ENCODE measurements at places on chromosomes 4 and X.

DNA sequence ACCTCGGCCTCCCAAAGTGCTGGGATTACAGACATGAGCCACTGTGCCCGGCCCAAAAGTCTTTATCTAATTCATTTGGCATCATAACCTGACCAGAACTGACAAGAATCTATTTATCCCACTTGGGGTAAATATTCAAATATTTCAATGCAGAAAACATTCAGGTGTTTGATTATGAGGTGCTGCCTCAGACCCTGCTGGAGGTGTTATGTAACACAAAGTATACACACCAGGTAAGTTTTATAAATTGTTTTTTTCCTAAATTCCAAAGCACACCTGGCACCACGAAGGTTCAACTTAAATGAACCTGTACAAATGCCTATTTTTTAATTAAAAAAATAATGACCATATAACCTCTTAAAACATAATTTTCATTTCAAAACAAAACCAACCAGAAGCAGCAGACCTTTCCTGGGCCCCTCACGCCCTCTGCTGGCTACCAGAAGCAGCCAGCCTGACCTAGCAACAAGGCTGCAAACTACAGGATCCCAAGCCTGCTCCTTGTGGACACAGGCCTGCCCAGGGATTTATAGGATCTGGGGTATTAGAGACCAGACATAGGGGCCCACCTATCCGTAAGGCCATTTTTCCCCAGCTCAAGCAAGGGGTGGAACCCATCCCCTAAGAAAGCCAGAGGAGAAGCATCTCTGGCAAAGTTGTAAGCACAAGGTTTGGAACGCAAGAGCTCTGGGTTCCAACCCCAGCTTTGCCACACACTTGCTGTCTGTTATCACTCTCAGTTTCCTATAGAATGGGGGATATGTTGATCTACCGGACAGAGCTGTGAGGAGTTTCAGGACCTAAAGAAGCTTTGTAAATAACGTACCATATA, 11.7 kb downstream of the OTUD5 start:
- peak; percentile 35 for DNase-seq

- no peak for DNase-seq
Observed at GRCh38 chrX:44071070-44071645, 98.0 kb upstream of the NDP start.

- no peak for DNase-seq
Observed at GRCh38 chrX:147853701-147854100, 58.0 kb upstream of the FMR1 start.

GRCh38 chr4:89111833-89112563, 665 bp downstream of the TIGD2 start:
- DNase-seq, result no peak

DNA sequence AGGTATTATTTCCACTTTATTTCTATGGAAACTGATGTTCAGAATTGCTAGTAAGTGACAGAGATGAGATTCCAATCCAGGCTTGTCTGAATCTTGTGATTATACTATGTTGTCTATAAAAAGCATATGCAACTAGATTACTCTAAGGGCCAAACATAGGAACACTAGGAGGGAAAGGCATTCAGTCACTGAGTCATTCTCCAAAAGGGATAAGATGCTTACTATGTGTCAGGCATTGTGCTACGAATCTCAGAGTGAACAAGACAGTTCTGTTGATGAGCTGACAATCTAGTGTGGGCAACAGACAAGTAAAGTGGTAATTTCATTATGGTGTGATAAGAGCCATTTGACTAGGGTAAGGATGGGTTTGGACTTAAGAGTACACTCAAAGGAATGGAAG, 77.2 kb downstream of the RASL11B start:
- DNase-seq, result no peak

DNA sequence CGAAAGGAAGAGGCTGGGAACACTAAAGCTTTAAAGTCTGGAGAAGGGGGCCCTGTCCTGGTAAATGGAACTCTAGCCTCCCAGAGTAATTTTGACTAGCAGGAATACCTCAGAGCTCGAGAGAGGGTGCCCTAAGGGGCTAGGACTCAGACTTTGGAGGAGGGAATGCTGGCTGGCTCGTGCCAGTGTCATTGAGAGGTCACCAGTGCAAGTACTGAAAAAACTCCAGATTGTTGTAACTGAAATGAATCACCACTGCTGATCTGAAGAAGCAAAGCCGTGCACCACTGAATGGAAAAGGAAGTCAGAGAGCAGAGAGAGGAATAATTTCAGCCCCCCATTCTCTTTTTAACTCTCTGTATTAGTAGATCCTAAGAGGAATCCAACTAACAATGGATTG, 690.2 kb downstream of the FAT4 start:
- no peak for DNase-seq

DNA sequence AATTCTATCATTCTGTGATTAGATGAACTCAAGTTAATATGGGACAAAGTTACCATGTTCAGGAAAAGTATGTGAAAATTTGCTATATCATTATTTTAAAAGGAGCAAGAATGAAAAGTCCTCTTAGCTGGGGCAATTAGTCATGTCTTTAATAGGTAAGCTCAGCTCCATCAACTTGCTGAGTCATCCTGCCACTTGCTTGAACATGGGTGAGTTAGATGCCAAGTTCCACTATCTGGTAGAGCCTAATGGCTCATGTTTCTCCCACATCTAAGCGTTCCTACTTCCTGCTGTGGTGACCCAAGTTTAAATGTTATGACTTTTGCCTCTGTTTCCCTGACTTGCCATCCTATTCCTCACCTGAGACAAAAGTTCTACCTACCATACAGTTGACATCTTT, 276.8 kb downstream of the ZNF674 start:
- DNase-seq, result no peak

Measured in stimulated activated CD4-positive, alpha-beta T cell treated with anti-CD3 and anti-CD28 coated beads, Interleukin-12 subunit alpha, Interleukin-12 subunit beta, amount 100 ng/mL, for 4 hours (primary cell).